Spleen (tissue), 13 donors: ENCODE measurements at places on chromosomes 16 and 17. TPM values are rescaled to one million over a fixed set of nuclear protein-coding genes. Genes with fewer than 3 reads are reported as not detected.

The SYT17 gene
- polyA plus RNA-seq = 2.9 TPM

The SAMD14 gene
- 1.1 TPM for polyA plus RNA-seq

The HEXIM1 gene
- 15.1 TPM for polyA plus RNA-seq

The NEUROD2 gene
- polyA plus RNA-seq = under 0.01 TPM
